ENCODE measurements at places on chromosomes 12 and 14.

GRCh38 chr12:69642531-69642930, 31.8 kb upstream of the LRRC10 start:
- no peaks in the 10 kb centered on the region for H3K27me3 ChIP-seq
- no peak overlapping the region for H3K4me3 ChIP-seq
- H3K36me3 ChIP-seq: no peaks in the 10 kb centered on the region
- no peak for DNase-seq
- no peak overlapping the region for H3K27ac ChIP-seq
- H3K4me1 ChIP-seq: no peaks in the 10 kb centered on the region

DNA sequence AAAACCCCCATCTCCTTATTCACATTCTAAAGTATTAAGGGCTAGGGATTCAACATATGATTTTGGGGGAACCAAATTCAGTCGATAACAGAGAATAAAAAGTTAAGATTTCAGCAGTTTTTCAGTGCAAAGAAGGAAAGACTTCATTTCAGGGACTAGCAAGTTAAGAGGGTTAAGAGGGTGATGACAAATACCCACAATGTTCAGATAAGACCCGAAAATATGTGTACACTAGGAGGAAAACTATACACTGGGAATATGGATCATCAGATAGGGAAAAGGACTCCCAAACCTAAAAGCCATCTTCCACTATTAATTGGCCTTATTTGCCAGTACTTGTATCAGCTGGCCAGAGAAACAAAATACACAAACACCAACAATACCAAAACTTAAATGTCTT, 824.2 kb downstream of the SLC16A7 start:
- no peak for DNase-seq
- no peak overlapping the region for H3K27ac ChIP-seq
- no peaks in the 10 kb centered on the region for H3K4me1 ChIP-seq
- no peak overlapping the region for H3K4me3 ChIP-seq
- H3K27me3 ChIP-seq: no peaks in the 10 kb centered on the region

DNA sequence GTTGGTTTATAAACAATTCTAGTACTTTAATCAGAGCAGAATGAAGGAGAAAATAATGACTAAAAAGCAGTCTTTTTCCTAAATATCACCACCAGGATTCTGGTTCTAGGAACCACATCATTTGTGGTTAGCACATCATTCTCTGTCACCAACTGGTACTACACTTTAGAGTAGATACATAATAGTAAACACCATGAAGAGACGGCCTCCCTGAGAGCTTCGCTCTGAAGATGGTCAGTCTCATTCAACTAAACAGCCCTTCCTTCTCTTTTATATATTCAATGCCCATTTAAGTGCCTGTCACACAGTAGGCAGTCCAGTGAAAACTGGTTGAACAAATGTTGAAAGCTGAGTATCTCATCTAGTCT, 10.9 kb downstream of the SLC38A2 start:
- H3K4me1 ChIP-seq: no peaks in the 10 kb centered on the region
- no peak overlapping the region for H3K27ac ChIP-seq
- DNase-seq: no peak
- no peaks in the 10 kb centered on the region for H3K27me3 ChIP-seq
- no peak overlapping the region for H3K4me3 ChIP-seq

- peak overlapping the region; percentile 79 for H3K4me3 ChIP-seq
- peaks cover 11% of the 10 kb centered on the region for H3K4me1 ChIP-seq
- peak overlapping the region; percentile 86 for H3K27ac ChIP-seq
Observed at GRCh38 chr12:56118688-56119357, 757 bp downstream of the ZC3H10 start.

- no peak overlapping the region for H3K27ac ChIP-seq
- H3K27me3 ChIP-seq: no peaks in the 10 kb centered on the region
- no peak overlapping the region for H3K4me3 ChIP-seq
- H3K36me3 ChIP-seq: no peaks in the 10 kb centered on the region
Observed at GRCh38 chr12:93169536-93169935, 208.2 kb upstream of the NUDT4 start.

DNA sequence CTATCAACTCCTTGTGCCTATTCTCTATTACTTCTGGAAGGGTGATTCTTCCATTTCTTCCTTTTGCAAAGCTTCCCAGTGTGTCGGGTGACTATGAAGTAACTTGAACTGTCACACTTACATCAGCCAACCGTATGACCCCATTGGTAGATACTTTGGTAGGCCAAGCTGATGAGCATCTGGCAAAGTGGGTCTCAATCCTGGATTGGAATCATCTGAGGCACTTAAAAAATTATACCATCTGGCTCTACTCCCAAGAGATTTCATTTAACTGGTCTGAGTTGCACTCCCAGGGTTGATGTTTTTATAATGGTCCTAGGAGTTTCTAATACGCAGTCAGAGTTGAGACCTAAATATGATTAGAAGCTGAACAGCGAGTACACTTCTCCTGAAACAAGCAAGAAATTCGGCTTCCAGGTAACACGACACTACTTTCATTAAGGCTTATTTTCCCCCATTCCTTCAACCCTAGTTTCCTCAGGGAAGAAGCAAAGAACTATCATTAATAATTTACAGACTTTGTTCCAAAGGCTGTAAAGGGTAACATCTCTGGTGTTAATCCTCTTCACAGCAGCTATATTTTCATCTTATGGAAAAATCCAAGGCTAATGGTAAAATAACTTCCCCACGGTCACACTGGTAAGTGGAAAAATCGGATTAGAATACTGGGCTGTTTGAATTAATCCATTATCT, 76.8 kb downstream of the PDE6H start:
- H3K36me3 ChIP-seq: no peaks in the 10 kb centered on the region
- H3K4me3 ChIP-seq: no peak overlapping the region
- H3K4me1 ChIP-seq: no peaks in the 10 kb centered on the region
- no peak overlapping the region for H3K27ac ChIP-seq

GRCh38 chr14:52078095-52078531, 9.3 kb upstream of the NID2 start:
- H3K27ac ChIP-seq: no peak overlapping the region
- H3K36me3 ChIP-seq: no peaks in the 10 kb centered on the region
- H3K27me3 ChIP-seq: no peaks in the 10 kb centered on the region
- DNase-seq: no peak

DNA sequence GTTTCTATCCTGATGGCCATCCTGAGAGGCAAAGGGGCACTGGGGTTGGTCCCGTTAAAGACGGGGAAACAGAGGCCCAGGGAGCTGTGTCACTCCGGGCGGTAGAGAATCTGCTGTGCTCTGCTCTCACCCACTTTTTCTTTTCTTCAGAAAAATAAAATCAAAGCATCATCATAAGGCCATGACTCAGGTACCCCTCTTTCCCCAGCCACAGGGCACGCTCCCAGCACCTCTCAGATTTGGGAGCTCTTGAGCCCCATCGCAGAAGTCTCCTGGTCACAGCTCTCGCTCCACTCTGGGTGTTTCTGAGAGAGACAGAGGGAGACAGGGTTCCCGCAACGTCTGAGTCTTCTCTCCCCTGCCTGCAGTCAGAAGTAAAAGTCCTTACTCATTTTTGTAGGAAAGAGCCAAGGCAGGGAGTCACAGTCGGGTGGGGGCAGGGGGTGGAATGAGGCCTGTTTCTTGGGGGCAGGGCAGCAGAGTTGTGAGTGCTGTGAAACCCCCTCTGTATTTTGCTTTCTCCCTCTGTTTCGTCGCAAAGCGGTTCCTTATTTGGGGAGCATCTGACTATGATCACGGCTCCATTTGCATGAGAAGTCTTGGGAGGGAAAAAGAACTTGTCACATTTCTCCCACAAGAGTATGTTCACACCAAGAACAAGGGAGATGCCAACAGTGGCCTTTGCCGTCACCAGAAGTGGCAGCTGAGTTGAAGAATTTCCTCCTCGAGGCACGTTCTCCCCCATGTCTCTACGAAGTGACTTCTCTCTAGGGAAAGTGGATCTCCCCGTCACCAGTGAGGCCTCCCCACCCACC, 139.0 kb downstream of the BCL11B start:
- no peak for DNase-seq
- H3K27me3 ChIP-seq: no peaks in the 10 kb centered on the region
- H3K27ac ChIP-seq: no peak overlapping the region
- H3K4me1 ChIP-seq: no peaks in the 10 kb centered on the region

DNA sequence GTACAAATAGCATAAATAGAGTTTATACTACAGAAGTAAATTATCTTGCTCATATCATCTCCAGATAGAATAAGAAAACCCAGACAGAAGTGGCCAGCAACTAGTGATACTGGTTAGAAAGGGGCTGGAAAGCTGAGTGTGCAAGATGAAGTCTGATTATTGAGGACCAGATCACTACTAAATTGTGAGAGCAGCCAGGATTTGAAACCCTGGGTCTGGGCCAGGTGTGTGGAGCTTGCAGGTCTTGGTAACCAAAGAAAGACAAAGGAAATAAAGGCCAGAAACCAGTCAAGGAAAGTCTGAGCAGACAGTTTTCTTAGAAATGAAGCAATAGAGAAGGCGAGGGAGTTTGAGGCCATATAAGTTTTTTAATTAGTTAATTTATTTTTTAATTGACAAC, 611.8 kb downstream of the ETNK1 start:
- H3K36me3 ChIP-seq: no peaks in the 10 kb centered on the region
- no peaks in the 10 kb centered on the region for H3K4me1 ChIP-seq
- no peak overlapping the region for H3K27ac ChIP-seq
- DNase-seq: no peak

GRCh38 chr12:33472299-33472698, 32.7 kb upstream of the SYT10 start:
- H3K4me3 ChIP-seq: no peak overlapping the region
- no peaks in the 10 kb centered on the region for H3K36me3 ChIP-seq
- DNase-seq: no peak
- H3K27me3 ChIP-seq: no peaks in the 10 kb centered on the region

- no peak for DNase-seq
- H3K27me3 ChIP-seq: no peaks in the 10 kb centered on the region
- no peak overlapping the region for H3K27ac ChIP-seq
- H3K4me1 ChIP-seq: no peaks in the 10 kb centered on the region
Observed at GRCh38 chr14:86712727-86713126, 1182.8 kb downstream of the FLRT2 start.

DNA sequence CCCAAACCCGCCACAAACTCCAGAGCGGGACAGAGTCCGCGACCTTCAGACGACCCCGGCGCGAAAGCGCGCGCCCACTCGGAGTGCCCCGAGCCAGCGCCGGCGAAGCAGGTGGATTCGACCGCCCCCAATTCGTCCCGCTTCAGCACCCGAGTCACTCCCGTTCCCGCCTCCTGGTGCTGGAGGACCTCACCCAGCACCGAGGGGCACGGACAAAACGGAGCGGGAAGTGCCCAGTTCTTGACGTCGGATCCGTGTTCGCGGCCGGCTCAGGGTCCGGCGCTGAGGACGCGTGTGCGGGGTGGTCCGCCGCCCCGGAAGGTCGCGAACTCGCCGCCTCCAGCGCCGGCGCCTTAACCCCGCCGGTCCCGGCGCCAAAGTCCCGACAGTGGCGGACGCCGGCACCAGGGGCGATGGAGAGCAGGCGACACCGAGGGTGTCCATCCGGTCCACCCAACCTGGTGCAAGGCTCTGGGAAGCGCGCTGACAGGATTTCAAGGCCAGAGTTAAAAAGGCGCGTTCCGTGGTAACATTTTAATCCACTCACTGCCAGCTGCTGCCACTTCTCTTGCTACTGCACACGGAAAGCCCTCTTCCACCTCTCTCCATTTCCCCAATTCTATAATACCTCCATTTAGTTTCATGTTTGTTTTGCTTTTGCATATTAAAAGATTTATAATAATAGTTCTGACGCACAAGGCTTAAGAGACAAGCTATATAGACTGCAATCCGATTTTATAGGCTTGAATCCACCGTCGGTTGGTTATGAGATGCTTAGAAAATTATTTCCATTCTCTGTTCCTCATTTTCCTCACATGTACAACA, 240.0 kb upstream of the CPNE8 start:
- H3K4me1 ChIP-seq: no peaks in the 10 kb centered on the region
- no peak for DNase-seq
- peaks cover 16% of the 10 kb centered on the region for H3K27me3 ChIP-seq
- no peaks in the 10 kb centered on the region for H3K36me3 ChIP-seq

DNA sequence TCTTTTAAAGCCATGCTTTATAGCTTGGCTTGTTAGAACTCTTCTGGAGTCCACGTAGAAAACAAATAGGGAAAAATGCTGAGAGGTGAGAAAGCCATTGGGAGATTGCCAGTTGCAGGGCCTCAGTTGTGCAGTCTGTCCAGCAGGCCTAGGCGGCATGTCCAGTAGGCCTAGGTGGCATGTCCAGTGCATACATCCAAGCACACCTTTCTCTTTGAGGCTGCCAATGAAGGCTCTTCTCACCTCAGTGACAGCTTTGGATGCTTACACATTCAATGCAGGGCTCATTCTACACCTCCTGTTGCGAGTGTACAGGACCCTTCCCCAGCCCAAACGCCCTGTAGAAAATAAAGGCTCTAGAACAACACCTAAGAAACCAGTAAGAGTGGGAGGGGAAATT, 13.1 kb downstream of the CDK2AP1 start:
- no peaks in the 10 kb centered on the region for H3K27me3 ChIP-seq
- no peaks in the 10 kb centered on the region for H3K4me1 ChIP-seq
- peaks cover 14% of the 10 kb centered on the region for H3K36me3 ChIP-seq
- DNase-seq: no peak
- H3K4me3 ChIP-seq: no peak overlapping the region
- no peak overlapping the region for H3K27ac ChIP-seq

DNA sequence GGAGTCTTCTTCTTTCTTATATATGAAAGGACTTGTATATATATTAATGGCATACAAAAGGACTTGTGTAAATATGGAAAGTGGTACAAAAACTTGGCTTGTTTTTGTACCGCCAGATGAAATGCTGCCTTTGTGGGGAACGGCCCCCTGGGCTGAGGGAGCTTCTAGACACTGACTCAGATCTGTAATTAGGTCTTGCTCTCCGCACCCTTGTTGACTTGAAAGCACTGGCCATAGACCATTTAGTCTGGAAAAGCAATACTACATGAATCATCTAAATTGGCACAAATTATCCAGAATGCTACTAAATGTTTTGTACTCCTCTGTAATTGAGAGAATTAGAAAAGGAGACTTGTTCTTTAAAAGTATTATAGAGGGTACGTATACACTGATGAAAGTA, 399.9 kb upstream of the RGS6 start:
- no peaks in the 10 kb centered on the region for H3K4me1 ChIP-seq
- H3K27ac ChIP-seq: no peak overlapping the region
- H3K36me3 ChIP-seq: peaks cover 2% of the 10 kb centered on the region
- no peaks in the 10 kb centered on the region for H3K27me3 ChIP-seq

DNA sequence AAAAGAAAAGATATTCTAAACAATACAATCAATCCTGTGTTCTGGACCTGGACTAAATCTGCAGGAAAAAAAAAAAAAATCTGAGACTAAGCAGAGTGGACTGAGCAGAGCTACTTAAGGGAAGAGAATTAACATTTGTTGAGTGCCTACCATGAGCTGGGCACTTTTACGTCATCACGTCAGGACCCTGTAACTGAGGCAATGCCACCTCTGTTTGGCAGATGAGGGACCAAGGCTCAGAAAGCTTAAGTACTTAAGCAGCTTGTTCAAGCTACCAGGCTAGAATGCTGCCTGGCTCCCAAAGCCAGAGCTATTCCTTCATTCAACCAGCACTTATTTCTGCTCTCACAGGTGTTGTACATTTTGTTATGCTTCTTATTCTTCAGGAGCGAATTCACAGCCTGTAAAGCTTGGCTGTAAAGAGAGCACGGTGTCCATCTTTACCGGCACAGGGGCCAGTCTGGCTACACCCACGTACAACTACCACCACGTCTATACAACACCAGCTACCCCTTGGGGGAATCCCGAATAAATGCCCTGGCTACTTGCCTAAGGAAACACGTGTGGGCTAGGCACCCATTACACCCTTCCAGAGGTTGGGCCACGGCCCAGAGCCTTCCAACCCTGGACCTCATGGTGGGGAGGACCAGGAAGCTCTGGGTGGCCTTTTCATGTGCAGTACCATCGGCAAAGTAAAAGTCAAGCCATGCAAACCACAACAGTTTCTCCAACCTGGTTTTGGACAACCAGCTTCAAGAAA, 27.0 kb downstream of the TMCC3 start:
- H3K4me3 ChIP-seq: no peak overlapping the region
- no peaks in the 10 kb centered on the region for H3K36me3 ChIP-seq
- no peak overlapping the region for H3K27ac ChIP-seq
- H3K4me1 ChIP-seq: peaks cover 4% of the 10 kb centered on the region
- H3K27me3 ChIP-seq: no peaks in the 10 kb centered on the region

Data from T-cell (primary cell).